ENCODE measurements at places on chromosomes 13 and 19.

GRCh38 chr13:32911506-32911905 lies 104.7 kb upstream of the KL start:
- DNase-seq = no peak

GRCh38 chr19:5249526-5249925 lies 91.1 kb downstream of the PTPRS start:
- DNase-seq = no peak

GRCh38 chr19:55486043-55486970 lies 1.3 kb downstream of the NAT14 start:
- no peak for DNase-seq

GRCh38 chr13:110005563-110005962 lies 219.2 kb upstream of the IRS2 start:
- no peak for DNase-seq

DNA sequence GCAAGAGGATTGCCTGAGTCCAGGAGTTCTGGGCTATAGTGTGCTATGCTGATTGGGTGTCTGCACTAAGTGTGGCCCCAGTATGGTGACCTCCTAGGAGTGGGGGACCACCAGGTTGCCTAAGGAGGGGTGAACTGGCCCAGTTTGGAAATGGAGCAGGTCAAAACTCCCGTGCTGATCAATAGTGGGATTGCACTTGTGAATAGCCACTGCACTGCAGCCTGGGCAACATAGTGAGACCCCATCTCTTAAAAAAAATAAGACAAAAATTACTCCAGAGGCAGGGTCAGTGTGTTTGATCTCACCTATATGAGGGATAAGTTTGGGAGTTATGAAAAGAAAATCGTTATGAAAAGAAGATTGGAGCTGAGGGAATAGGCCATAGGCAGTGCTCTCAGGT lies 21.7 kb downstream of the PAF1 start:
- no peak for DNase-seq

DNA sequence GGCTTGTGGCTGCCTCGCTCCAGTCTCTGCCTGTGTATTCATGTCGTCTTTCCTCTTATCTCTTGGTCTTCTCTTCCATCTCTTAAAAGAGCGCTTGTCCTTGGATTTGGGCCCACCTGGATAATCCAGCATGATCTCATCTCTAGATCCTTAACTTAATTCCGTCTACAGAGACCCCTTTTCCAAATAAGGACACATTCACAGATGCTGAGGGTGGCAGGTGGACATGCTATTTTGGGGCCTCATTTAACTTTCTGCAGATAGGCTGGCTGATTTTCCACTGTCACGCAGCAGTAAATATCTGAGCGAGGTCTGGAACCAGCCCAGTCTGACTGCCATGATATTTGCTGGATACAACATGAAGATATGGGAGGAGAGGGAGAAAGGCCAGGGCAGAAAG lies 41.5 kb upstream of the TSHZ3 start:
- DNase-seq = no peak

DNA sequence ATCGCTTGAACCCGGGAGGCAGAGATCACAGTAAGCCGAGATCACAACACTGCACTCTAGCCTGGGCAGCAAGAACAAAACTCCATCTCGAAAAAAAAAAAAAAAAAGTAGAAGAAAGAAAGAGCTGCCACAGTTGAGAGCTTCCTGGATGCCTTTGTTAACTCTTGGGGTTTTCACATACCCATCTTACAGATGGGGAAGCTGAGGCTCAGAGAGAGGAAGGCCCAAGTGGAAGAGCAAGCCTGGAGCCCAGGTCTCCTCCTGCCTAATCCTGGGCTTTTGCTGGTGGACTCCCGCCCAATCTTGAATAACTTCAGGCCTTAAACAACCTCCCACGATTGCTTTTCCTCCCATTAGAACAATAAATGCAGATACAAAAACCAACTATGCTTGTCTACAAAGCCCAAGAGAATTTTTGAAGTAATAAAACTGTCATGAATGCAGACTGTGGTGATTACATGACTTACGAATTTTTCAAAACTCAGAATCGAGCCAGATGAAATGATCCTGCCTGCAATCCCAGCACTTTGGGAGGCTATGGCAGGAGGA lies 41.7 kb downstream of the LTBP4 start:
- DNase-seq = no peak

DNA sequence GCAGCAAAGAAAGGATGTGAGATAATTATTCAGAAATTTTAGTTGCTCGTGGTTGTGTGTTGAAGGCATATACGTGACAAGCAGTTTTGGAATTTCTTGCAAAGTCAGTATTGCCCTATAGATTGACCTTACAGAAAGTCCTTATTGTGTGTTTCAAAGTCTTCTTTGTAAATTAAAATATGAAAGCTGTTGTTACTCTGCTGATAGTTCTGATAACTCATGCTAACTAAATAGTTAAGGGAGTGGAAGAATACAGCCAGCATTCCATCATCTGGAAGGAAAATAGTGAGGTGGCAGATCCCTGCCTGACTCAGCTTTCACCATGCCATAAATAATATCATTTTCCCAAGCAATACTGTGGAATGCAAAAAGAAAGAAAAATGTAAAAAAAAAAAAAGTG lies 27.2 kb downstream of the WASF3 start:
- DNase-seq = no peak

GRCh38 chr19:3451451-3451866 lies 28.9 kb downstream of the SMIM24 start:
- no peak for DNase-seq

- no peak for DNase-seq
Measured at GRCh38 chr13:49810567-49811526, 18.4 kb upstream of the KPNA3 start.

DNA sequence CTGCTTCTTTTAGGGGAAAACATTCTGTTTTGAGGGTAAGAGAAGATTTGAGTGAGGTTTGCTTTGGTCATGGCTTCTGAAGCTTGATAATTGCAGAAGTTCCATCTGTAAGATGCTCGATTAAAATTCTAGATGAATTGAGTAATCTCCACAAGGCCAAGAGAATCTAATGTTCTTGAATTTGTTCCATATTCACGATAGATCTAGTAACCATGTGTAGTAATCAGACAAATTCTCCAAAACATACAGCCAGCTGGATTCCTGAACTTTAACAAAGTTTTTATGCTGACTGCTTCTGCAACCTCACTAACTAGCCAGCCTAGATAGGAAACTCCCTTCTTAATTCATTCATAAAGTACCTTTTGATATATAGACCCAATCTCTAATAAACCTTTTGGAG lies 92.7 kb downstream of the COL4A2 start:
- DNase-seq = no peak

- no peak for DNase-seq
Measured at GRCh38 chr19:38596057-38596981, 21.4 kb downstream of the MAP4K1 start.

Measured in naive B cell (primary cell).